Neural progenitor cell (in vitro differentiated cells): ENCODE measurements at places on chromosomes 7 and 10.

GRCh38 chr7:51878865-51879264, 562.3 kb upstream of the COBL start:
- peak; percentile 26 for DNase-seq

- DNase-seq = no peak
Observed at GRCh38 chr10:121865554-121865953, 62.3 kb downstream of the ATE1 start.

GRCh38 chr10:22648547-22648961, 65.8 kb downstream of the PIP4K2A start:
- DNase-seq = no peak

DNA sequence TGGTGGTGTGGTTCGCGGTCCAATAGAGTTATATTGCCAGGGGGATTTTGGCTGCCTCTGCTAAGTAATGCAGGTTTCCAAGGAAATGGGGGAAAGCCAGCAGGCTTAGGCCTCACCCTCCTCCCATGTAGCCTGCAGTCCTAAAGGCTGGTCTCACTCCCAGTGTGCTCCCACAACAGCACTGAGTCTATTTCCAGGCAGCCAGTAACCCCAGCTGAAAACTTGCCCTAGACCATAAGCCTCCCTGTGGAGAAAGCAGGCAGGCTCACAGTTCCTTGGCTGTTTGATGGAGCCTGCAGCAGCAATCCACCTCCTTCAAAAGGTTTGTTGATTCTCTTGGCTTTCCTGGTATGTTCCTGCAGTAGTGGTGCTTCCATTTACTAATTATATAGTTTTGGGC, 220.0 kb upstream of the ZNF804B start:
- no peak for DNase-seq

DNA sequence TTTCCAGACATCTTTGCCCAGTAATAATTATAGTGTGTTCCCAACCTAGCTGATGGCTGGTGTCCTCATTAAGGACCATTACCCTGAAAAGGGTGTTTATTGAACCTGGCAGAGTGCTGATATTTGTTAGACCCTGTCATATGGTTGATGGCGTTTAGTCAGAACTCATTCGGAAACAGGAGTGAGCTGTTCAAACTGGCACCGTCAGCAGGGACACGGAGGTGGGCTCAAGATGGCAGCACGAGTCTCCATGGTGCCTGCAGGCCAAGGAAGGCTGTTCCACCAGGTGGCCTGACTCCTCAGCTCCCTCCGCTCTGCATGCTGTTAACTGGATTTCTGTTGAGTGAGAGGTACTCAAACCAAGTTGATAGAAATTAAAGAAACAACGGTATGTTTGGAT, 589.1 kb upstream of the MGMT start:
- DNase-seq = no peak
